ENCODE measurements at places on chromosomes 11 and 22.

DNA sequence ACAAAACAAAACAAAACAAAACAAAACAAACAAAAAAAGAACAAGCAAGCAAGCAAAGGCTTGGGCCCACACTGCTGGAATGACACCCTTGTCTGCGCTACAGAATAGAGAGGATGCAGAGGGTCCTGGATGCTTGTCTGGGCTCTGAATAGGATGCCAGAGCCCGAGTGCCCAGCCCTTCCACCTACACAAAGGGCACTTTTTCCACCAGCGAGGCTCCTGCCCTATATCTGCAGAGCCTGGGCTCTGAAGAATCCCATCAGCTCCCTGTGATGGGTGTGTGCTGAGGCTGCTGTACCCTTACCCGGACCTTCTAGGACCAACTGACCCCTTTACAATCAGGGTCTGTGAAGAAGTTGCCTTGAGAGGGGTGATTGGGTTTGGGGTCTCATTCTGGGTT is 221.2 kb downstream of the DSCAML1 start:
- no peak for DNase-seq

DNA sequence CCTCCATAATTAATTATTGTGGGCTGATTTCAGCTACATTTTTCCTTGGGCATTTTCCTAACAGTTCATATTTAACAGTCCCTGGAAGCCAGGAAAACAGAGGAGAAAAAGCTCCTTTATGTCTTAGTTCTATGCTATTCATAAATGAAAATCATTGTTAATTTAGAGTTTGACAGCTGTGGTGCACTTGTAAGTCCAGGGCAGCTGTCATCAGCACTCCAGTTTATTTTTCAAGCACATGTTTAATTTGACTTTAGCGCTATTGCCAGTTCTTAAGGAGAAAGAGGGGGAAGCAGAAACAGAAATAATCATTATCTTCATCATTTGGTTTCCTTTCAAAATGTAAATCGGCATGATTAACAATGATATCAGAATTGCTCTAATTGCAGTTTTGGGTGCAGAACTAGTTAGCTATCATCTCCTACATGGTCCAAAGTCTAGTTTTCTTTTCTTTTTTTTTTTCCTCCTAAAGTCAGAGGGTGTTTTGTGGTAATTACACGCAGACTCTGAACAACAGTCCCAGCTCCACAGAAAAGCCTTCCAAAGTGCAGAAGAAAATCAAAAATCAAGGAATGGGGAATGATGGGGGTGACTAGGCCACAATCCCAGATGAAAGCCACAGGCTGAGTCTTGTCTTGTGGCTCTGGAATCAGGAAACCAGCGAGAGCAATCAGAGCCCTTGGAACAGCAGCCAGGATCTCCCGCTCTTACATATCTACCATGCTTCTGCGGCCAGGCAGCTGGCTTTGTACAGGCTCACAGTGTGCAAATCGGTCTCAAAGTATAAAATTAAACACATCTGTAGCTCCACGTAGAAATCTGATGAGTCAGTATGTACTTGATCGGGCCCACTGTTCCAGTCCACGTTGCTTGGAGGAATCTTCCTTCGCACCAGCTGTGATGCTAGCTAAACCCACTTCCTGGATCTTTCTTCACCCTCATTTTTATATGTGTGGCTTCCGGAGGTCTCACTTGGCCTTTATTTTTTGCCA is 91.9 kb downstream of the SPON1 start:
- no peak for DNase-seq

DNA sequence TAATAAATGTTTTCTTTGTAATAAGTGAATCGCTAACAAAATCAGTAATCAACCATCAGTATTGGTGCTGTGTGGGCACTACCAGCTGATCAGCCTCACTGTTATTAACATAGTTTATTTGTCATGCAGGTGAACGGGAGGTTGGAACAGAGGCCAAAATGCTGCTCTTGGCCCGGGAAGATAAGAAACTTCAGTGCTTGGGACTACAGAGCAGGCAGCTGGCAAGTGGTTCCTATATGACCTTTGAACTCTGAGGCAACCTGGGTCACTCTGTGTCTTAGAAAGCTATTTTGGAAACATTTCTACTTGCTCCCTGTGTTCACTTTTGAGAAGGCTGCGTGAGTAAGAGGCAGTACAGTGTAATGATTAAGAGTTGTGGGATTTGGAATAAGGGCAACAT is 36.5 kb upstream of the DNAJB13 start:
- DNase-seq = no peak

DNA sequence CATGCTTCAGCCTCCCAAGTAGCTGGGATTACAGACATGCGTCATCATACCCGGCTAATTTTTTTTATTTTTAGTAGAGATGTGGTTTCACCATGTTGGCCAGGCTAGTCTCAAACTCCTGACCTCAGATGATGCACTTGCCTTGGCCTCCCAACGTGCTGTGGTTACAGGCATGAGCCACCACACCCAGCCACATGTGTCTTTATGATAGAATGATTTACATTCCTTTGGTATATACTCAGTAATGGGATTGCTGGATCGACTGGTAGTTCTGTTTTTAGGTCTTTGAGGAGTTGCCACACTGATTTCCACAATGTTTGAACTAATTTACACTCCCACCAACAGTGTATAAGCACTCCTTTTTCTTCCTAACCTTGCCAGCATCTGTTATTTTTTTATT is 276.2 kb downstream of the METTL15 start:
- no peak for DNase-seq

DNA sequence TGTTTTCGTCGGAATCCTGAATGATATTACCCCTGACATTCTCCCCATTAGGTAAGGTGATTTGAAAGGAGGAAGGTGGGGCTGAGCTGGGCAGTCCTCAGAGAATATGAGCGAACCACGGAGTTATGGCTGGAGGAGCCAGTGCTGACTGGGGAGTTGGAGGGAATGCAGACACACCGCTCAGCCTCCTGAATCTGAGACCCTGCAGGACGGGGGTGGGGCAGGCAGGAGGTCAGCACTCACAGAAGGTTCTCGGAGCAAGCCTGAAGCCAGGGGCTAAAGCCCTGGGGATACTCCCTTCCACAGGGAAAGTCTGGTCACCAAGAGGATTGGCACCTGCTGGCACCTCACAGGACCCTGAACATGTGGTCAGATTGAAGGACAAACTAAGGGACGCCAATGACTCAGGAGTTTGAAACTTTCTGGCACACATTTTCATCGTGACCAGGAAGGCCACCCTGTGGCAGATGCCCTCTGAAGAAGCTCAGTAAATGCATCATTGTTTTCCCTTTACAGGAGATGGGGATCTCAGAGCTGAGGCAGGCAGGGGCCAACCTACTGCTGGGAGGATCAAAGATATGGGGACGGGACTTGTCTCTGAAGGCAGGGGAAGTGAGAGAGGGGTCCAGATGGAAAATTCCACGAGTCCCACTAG is 26.9 kb upstream of the FCHSD2 start:
- no peak for DNase-seq

DNA sequence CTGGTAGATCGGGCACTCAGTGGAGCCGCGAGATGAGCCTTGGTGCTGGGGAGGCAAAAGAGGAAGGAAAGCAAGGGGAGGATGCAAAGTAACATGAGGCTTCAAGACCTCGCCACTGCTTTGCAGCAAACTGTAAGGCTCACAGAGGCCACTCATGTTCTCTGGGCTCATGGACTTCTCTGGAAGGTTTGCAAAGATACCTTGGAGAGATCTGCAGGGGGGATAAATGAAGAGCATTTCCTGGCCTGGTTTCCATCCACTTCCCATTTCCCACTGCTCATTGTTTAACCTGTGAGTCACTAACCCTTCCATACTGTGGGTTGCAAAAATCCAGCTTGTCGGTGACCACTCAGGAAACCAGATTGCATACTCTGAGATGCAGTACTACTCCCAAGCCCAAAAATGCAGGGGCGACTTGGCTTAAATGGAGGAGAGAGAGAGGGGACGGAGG is 38.5 kb downstream of the OSBP2 start:
- no peak for DNase-seq

GRCh38 chr11:73252577-73253191 is 19.5 kb upstream of the P2RY6 start:
- DNase-seq = no peak

GRCh38 chr22:26697151-26697550 is 39.8 kb downstream of the MIAT start:
- no peak for DNase-seq

- DNase-seq = no peak
These were observed 9.1 kb downstream of the FAM111A start for GRCh38 chr11:59151761-59152160.

DNA sequence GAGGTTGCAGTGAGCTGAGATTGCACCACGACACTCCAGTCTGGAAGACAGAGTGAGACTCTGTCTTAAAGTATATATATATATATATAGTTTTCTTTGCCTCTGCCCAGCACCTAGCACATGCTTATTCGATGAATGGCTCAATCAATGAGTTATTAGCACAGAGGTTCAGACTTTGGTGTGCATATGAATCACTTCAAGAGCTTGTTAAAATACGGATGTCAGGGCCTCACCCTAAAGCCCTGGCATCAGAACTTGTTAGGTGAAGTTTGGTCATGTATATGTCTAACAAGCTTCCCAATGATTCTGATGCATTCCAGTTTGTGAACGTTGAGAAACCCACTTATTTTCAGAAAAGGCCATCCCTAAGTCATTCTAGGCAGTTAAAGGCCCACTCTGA is 21.8 kb upstream of the TMEM86A start:
- no peak for DNase-seq
